ENCODE measurements at places on chromosomes 3 and 15.

DNA sequence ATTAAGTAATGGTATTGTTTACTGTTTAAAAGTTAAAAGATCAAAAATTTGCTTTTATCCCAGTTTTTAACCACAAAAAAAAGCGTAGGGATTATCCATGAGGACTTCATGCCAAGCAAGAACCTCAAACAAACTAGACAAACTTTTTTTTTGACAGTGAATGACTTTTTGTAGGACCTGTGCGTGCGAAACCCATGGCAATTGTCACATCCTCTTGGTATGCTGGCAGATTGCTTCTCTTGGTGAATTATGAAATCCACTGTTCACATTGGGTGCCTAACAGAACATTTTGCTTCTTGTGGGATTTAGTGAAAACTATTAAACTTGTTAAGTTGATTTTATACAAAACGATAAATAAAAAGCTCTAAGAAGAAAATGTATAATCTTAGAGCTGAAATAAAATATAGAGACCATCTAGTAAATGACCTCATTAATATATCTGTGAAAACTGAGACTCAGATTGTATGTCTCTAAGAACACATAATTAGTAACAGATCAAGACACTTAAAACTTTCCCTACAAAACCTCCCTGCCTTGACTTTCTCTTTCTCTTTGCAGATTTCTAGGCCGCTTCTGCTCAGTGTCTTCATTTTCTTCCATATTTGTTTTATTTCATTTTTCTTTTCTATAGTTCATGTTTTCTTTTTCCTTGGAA, 87.3 kb upstream of the CGNL1 start:
- DNase-seq: no peak

GRCh38 chr3:185729337-185730055, 95.3 kb downstream of the IGF2BP2 start:
- DNase-seq: no peak

DNA sequence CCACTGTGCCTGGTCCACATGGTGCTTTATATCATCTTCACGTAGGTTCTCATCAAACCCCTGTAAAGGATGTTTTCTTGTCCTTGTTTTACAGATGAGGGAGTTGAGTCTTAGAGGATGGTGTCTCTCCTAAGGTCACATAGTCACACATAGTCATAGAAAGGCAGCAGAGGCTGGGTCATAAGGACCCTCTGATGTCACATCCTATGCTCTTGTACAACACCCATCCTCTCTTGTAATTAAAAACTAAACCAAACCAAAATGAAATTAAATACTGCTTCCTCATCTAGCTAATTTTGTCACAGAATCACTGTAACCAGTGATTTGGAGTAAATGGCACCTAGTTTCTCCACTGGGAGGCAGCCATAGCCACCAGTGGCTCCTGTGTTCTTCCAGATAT, 21.8 kb upstream of the ATP1B3 start:
- no peak for DNase-seq

DNA sequence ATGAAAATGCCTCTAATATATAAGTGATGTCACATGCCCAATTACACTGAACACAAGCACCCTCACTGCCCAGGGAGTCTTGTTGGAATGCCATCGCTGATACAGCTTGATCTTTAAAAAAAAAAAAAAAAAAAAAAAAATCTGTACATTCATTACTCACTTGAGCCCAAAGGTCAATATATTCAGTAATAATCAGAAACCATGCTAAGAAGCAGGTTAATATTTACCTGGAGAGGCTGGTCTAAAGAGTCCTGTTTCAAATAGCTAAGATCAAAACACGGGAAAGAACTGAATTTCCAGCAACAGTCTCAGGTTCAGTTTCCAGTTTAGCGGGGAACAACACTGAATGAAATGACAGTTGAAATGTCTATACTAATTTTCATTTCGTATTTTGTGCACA, 109.9 kb downstream of the UACA start:
- DNase-seq: no peak

GRCh38 chr15:51281368-51281967, 56.9 kb downstream of the CYP19A1 start:
- no peak for DNase-seq

DNA sequence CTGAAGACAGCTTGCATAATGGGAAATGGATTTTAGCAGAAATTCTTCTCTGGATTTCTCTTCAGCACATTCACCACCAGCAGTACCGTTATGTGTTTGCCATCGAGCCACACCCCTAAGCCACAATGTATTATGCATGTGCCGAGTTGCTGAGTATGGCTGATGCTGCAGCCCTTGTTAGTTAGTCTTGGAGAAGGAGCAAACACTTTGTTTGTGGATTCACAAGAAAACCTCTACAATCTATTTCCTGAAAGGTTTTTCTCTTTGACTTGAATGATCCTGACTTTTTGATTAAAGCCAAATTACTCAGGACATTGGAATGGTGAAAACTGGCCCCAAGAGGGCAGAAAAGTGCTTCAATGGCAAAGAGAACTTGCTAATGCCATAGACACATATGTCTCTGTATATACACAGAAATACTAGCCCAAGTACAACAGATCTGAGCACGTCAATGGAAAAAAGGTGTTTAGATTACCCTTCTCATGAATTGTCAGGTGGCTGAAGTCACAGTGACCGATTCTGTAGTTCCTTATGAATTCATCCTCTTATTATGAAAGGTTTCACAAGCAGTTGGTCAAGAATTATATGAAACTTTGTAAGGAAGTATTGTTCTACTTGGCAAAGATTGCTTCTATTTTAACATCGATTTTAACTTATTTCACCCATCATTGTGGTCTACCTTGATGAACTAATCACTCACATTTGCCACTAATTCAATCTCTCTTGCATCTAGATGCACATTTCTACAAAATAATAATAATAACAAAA, 103.0 kb downstream of the P3H2 start:
- no peak for DNase-seq

GRCh38 chr3:110301781-110302180, 769.8 kb upstream of the NECTIN3 start:
- no peak for DNase-seq

DNA sequence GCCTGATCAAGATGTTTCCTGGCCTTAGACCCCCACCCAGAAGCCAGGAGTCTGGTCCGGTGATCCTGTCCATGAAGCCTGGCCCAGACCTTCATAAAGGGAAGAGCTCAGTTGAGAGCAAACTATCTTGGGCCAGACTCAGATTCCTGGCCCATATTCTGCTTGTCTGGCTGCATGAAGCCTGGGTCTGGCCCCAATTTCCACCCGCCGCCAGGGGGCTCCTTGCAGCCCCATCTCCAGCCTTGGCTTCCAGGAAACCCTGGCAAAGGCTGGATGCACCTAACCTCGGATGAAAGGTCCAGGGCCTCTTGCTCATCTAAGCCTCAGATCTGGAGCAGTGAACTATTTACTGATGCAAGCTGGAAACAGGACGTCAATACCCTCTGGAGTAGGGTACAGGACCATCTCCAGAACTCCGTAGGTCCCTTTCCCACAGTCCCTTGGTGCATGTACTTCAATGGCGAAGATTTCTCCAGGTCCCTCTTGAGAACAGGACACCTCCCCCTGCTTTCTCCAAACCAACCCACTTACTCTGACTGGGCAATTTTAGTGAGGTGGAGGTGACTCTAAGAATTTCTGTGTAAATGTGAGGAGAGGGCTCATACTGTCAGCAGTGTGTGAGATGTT, 5.6 kb downstream of the FOXL2 start:
- DNase-seq: peak; percentile 13

- no peak for DNase-seq
Observed at GRCh38 chr3:100386437-100387074, 14.3 kb downstream of the TOMM70 start.

GRCh38 chr3:136332776-136333175, 82.6 kb downstream of the PCCB start:
- no peak for DNase-seq

GRCh38 chr3:146914409-146914808, 309.3 kb upstream of the PLSCR5 start:
- no peak for DNase-seq

DNA sequence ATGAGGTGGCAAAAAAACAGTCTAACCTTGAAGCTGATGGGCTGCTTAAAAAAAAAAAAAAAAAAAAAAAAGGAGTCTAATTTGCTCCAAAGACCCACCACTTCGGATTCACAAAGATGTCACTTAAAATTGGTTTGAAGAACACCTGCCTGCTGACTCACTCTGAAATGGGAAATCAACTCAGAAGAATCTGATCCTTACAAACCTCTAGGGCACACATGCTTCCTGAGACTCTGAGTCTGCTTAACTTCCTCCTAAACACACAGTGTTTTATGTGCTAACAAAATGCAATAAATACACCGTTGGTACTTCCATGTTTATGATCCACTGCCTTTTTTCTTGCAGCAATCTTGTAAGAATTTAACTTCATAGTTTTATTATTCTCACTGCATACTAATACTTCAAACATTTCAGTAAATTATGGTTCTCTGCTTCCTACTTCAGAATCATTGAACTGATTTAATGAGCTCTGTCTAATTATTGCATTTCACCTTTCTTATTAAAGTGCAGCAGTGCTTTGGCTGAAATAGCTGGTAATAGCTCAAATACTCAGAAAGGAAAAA, 73.0 kb upstream of the FRMD4B start:
- no peak for DNase-seq

- DNase-seq: no peak
Observed at GRCh38 chr15:44315773-44316465, 27.4 kb downstream of the GOLM2 start.

DNA sequence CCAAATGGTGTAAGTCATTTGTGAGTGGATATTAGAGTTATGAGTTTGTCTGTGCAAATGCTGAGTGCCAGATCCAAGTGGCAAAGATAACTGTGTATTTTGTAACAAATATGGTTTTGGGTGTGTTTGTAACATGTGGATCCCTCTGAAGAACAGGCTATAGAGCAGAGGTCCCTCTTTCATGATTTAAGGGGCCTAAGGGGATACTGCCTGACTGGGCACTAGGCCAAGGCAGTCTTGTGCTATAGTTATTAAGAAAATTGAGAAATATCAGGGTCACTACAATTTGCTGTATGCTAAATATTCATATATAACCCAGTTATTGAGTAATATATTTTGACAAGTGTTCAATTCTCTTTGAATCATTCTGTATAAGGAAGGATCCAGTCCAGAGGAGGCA, 555.6 kb upstream of the RGMA start:
- no peak for DNase-seq

DNA sequence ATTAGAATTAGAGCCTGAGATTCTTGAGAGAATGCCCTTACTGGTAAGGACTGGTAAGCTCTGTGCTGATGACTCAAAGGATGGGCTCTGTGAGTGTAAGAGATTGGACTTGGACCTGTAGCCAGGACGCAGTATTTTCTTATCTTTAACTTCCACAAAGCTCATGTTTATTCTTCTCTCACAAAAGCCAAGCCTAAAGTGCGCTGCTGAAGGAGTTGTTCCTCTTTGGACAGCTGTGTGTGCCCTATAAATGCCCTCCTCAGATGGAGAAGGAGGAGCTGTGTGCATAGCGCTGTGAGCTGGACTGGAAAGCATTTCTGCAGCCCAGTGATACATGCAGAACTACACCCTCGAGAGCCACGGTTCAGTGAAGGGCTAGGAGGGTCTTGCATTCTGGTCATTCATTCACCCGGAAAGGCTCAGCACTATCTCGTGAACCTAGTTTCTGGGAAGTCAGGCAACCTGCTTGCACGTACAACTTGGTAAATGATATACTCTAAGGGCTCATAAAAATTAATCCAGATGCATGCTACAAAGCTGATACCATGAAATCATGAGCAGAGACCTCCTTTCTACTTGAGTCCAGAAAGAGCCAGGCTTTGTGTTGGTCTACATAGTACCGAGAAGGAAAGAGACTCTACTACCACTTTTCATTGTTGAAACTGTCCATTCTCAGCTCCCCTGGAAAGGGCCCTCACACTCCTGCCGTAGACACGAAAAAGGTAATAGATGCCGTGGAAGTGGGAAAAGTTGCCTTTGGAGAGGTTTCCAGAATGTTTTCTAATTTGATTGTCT, 103.0 kb upstream of the TBL1XR1 start:
- DNase-seq: no peak

GRCh38 chr3:142723665-142723967, 218 bp upstream of the TRPC1 start:
- DNase-seq: no peak

GRCh38 chr15:82742134-82742533, 32.5 kb upstream of the AP3B2 start:
- no peak for DNase-seq

- no peak for DNase-seq
Observed at GRCh38 chr15:57281321-57281720, 95.0 kb upstream of the CGNL1 start.

- DNase-seq: peak; percentile 9
Observed at GRCh38 chr3:168616915-168617314, 521.2 kb upstream of the GOLIM4 start.

DNA sequence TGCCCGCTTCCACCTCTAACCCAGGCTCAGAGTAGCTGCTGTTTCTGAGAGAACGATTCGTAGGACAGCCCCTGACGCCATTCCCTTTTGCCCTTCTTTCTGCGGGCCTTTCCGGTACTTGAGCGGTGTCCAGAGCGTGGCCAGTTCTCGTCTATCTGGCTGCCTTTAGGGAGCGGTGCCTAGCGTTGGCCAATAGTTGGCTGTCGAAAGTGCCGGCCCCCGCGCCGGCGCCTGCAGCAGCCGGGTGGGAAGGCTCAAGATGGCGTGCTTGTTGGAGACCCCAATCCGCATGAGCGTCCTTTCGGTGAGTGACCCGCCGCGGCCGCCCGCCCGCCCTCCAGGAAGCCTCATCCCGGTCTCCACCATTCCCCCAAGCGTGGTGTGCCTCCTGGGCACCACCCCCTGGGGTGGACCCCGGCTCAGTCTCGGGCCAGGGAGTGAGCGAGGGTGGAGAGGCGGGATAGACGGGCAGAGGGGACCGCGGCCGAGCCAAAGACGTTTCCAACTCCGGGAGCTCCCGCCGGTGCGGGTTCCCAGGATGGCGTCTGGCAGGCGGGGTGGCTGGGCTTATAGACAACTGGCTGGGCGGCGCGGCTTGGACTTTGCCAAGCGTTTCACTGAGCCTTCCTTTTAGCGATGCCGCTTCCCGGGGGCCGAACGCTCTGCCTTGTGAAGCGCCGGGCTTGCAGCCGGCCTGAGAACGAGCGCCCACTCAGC, at the start of gene ARMC8:
ARMC8 (plus strand) TSS at position 6 of the 717 bp plus-strand sequence; CDS start at position 260, 254 bp downstream.
- DNase-seq: peak; percentile 70

All from NCI-H1930 (cell line).